ENCODE measurements at places on chromosomes 1 and 21.

DNA sequence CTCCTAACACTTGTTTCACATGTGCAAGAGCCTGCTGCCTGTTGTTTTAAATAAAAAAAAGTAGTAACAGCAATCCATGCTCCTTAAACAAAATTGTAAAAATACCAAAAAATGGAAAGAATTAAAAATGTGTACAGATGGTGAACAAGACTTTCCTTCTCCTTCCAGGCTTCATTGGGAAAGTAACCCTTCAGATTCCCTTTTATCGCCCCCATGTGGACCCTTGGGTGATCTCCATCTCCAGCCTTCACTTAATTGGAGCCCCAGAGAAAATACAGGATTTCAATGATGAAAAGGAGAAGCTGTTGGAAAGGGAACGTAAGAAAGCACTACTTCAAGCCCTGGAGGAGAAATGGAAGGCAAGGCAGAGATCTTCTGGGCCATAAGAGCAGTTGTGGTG is 14.2 kb downstream of the VPS13D start:
- no peak for DNase-seq

GRCh38 chr1:209208648-209209047 is 374.9 kb upstream of the CAMK1G start:
- DNase-seq: no peak

GRCh38 chr1:236334893-236335545 is 53.3 kb upstream of the ERO1B start:
- DNase-seq: no peak

DNA sequence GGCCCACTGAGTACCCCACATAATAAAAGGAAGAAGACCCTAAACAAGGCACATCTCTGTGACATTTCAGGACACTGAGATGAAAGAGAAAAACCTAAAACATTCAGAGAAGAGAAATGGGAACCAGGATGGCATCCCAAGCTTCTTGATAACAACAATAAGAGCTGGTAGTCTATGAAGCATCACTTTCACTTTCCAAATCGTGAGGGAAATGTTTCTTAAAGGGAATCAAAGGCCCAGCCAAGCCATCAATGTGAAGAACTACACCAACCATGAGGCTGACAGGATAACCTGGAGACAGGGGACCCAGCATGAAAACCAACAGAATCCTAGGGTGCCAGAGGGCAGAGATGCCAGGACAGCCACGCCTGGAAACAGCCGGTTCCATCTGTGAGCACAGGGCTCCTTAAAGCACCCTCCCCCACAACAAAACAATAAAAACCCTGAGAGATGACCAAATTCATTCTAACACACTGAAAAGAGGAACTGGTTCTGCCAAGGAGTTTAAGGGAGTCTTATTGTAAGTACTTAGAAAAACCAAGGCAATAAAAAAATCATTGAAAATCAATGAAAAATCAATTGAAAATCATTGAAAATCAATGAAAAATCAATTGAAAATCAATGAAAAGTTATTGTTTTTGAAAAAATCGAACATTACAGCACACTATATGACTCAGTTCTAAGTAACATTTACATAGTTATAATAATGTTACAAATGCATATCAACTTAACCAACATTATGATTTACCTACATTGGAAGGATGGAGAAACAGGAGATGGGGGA is 141.5 kb upstream of the ERG start:
- no peak for DNase-seq

DNA sequence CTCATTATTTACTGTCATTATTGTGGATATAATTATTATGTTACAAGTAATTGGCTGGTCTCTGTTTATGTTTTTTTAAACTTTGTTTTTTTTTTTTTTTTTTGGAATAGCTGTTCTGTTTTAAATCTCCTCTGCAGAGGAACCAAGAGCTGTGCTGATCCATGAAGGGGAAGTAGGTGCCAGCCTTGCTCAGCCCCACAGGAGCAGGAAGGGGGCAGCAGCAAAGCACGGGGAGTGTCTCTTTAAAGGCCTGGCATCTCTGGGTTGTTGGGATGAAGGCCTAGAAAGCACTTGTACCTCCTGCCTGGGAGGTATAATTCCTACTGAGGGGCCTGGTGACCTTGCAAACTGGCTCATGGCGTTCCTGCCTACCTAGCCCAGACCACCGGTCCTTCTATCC is 2.5 kb upstream of the GRHL3 start:
- DNase-seq: no peak

GRCh38 chr21:35974775-35975174 is 85.6 kb downstream of the SETD4 start:
- no peak for DNase-seq

DNA sequence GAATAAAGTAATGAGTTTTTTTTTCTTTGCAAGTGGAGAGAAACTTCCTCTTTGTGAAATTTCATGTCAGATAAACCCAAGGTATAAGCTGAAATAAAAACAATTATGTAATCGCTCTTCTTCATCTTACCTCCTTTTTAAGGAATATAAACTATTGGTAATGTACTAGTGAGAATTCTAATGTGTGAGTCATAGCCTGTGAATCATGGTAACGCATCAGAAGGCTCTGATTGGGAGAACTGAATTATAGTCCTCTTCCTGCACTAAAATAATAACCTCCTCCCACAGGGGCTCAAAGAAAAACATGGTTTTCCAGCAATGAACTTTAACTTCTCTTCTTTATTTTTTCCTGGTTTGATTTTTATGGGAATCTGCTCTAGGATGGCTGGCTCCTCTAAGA is 57.1 kb upstream of the COX20 start:
- peak; percentile 29 for DNase-seq

DNA sequence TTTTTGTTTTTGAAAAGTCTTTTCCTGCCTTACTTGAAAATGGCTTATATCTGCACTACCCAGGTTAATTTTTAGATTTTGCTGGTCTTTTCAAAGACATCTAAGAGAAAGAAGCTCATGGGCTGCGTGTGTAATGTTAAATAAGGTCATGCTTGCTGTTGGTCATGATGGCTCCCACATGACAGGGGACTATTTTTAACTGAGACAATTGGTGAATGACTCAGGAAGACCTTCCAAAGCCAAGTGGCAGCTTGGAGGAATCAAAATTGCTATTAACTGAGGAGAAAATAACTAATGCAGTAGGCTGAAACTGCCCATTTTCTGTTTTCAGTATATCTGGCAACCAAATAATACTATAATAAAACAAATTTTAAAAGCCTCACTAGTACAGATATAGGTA is 117.1 kb upstream of the SPAG17 start:
- DNase-seq: no peak

DNA sequence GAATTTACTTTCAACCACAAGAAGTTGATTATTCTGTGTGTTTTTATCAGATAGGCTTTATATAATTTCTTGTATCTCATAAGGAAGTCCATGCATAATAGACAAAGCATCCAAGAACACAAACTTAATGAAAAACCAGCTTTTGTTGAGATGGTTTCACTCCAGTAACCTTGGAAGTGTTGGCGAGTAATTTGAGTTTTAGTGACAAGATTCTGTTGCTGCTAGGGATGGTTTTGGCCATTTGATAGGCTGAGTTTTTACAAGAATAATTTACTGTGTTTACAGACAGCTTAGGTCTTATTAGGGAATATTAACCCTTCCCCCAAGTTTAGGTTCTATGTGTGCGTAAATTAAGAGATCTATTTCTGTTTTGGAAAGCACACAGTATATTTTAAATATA is 513.6 kb downstream of the USP25 start:
- no peak for DNase-seq

DNA sequence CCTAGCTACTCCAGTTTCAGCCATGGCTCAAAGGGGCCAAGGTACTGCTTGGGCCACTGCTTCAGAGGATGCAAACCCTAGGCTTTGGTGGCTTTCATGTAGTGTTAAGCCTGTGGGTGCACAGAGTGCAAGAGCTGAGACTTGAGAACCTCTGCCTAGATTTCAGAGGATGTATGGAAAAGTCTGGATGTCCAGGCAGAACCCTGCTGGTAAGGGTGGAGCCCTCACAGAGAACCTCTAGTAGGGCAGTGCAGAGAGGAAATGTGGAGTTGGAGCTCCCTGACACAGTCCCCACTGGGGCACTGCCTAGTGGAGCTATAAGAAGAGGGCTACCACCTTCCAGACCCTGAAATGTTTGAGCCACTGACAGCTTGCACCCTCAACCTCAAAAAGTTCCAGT is 16.2 kb downstream of the RIIAD1 start:
- DNase-seq: no peak

- DNase-seq: no peak
Measured at GRCh38 chr1:8315573-8316475, 2.1 kb upstream of the SLC45A1 start.

GRCh38 chr1:204102739-204103430 is 30.0 kb downstream of the SOX13 start:
- peak; percentile 73 for DNase-seq

DNA sequence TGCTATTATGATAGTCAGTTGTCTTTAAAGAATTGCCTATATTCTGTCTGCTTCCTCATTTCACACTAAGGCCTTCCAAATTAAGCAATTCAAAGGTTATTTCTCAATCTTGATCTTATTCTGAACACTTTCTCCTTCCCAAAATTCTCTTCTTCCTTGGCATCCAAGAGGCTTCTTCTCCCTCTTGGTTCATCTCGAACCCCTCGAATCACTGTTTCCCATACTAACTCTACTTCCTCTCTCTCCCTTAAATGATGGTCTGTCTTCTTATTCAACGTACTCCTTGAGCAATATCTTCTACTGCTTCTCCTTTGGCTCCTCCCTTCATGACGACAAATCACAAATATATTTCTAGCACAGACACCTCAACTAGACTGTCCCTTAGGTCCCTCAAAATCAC is 4.5 kb downstream of the COPA start:
- no peak for DNase-seq

DNA sequence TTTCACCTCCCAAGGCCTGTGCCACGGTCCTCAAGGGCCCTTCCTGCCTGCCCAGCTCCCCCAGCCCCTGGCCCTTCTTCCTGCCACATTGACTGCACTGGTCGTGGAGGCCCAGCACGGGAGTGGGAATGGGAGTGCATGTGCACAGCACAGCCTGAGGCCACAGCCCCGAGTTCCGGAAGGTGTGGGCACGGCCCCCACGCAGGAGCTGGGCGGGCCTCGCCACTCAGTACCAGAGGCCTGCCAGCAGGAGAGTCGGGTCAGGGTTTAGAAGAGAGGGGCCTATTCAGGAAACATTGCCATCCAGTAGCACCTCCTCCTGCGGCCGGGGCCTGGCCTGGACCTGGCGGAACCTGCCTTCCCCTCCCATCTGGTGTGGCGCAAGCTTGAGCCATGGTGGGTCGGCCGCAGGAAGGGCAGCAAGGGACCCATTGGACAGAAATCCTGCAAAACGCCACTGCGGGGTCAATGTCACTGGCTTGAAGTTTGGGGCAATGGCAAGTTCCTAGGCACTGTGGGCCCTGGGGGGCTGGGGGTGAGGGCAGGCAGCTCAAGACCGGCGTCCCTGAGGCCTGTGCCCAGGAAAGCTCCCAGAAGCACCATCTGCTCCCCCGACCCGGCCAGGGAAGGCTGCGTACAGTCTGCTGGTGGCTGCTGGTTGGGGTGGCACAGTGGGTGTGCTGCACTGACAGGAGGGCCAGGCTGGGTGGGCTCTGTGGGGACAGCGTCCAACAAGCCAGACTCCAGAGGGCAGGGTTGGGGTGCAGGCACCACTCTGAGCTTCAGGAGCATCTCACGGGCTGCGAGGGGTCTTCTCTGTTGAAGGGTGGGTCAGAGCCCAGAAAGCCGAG is 1.8 kb upstream of the TMEM52 start:
- DNase-seq: no peak

DNA sequence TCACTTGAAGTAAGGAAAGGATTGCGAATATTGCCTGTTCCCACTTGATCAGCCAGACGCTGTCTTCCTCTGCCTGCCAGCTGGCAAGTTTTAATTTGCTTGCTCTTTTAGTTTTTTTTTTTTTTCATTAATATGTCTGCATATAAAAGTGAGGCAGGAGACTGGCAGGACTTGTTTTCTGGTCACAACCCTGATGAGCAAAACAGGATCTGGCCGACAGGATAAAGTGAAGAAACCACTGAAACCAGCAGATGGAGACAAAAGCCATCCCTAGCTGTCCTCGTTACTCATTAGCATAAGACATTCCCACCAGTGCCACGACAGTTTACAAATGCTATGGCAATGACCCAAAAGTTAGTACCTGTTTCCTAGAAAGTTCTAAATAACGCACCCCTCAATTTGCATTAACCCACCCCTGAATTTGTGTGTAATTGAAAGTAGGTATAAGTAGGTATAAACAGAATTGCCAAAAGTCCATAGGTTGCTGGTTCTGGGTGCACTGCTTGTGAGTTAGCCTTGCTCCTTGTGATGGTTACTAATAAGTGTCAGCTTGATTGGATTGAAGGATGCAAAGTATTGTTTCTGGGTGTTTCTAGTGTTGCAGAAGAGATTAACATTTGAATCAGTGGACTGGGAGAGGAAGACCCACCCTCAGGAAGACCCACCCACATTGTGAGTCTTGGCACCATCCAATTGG is 60.8 kb downstream of the ZNF684 start:
- DNase-seq: peak; percentile 26

DNA sequence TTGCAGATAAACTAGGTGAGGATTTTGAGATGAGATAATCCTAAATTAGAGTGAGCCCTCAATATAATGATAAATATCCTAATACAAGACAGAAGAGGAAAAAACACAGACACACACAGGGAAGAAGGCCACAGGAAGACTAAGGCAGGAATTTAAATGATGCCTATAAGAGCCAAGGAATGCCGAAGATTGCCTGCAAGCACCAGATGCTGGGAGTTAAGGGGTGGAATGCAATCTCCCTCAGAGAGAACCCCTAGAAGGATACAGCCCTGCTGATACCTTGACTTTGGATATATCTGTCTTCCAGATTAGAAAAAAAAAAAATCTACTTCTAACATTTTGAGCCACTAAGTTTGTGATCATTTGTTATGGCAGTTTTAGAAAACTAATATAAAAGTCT is 299.7 kb upstream of the PRMT6 start:
- no peak for DNase-seq

DNA sequence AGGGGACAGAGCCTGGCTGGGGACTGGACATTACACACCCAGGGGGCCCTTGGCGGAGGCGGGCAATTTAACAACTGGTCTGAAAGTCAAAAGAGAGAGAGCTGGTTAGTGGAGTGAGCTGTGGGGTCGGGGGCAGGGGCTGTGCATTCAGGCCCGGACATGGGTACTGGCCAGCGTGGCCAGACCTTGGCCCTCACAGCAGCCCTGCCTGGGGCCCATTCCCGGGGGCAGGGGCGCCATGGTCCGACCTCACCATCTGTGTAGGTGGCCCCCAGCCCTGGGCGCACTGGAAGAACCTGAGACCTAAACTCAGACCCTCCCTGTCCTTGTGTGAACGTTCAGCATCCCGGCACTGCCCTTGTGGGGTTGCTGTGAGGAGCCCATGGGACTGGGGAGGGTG is 5.0 kb downstream of the CLDN19 start:
- no peak for DNase-seq

- DNase-seq: peak; percentile 34
Measured at GRCh38 chr1:66725885-66726665, 26.2 kb upstream of the DYNLT5 start.

DNA sequence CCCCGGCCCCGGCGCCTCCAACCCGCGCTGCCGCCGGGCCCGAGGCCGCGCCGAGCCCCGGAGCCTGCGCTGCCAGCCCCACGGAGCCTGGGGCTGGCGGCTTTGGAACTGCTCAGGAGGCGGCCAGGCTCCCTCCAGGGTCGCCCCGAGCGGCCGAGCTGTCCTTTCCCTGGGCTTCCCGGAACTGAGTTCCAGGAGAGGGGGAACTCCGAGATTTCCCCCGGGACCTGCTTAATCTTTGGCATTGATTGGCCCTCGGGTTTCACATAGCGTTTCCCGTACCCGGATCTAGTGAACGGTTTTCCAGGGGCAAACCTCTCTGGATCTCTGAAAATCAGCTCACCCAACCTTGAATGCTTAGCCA is 504 bp downstream of the H6PD start:
- DNase-seq: peak; percentile 32
